ENCODE measurements at places on chromosomes 13 and 19.
A peak's percentile ranks its signal among the peaks of the same experiment; 100 is the strongest.

GRCh38 chr19:49347835-49348234 is 12.6 kb downstream of the CD37 start:
- DNase-seq: peak; percentile 27

- no peak for DNase-seq
Measured at GRCh38 chr13:85654227-85654626, 145.0 kb downstream of the SLITRK6 start.

- DNase-seq: no peak
Measured at GRCh38 chr19:46221981-46222610, 7.4 kb upstream of the IGFL1 start.

GRCh38 chr19:16902545-16902944 is 13.7 kb downstream of the F2RL3 start:
- DNase-seq: no peak

GRCh38 chr13:96844195-96844594 is 150.1 kb downstream of the OXGR1 start:
- no peak for DNase-seq

- peak; percentile 23 for DNase-seq
Measured at GRCh38 chr19:5903056-5903623, 450 bp downstream of the NDUFA11 start.

DNA sequence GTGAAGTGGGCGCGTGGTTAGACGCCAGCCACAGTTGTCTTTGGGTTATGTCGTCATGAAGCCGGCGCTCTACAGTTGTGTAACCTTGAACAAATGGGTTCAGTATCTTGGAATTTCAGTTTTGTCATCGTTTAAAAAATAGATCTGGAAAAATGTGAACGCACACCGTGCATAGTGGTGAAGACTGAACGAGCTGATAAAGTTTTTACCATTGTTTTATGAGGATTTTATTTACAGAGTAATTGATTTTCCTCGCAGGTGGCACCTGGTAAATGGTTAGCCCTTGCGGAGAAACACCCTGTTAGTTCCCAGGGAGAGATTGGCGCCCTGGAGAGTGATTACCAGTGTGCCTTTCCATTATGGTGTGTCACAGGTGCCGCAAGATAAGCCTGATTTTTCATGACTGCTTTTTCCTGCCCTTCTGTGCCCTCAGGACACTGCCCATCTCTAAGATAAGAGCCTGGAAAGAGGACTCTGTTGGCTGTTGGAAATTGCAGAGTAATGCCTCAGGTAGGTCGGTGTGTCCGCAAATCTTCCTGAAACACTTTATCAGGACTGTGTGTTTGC is 577 bp downstream of the ZNF181 start:
- peak; percentile 80 for DNase-seq

DNA sequence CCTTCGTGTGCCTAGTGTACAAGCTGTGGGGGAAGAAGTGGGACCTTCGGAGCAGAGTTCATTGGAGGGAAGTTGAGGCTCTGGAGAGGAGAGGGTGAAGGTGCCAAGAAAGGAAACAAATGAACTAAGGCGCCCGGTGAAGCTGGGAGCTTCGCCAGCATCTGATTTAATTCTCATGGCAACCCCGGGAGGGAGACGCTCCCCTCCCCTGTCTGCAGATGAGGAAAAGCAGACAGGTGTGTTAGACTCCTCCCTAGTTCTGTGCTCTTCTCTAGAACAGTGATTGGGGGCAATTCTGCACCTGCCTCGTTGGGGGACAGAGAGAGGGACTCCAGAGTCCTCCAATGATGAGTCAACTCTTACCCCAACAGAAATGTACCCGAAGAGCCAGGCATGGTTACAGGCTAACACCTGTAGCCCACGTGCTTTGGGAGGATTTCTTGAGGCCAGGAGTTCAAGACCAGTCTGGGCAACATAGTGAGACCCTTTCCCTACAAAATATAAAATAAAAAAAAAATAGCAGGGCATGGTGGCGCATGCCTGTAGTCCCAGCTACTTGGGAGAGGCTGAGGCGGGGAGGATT is 4.2 kb downstream of the SSC5D start:
- no peak for DNase-seq

DNA sequence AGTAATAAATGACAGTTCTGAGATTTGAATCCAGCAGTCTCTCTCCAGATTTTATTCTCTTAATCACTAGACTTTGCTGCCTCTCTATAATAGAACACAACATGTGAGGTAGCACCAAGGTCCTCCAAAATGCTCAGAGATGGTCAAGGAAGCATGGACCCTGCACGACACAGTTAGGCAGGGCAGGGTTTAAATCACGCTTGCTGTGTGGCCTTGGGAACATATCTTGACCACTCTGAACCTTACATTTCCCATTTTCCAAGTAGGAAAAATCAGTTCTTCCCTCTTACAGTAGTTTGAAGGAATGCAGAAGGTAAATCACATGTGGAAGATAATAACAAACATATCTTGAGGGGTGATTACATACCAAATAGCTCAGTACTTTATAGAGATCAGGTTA is 6.3 kb downstream of the SYT3 start:
- no peak for DNase-seq

DNA sequence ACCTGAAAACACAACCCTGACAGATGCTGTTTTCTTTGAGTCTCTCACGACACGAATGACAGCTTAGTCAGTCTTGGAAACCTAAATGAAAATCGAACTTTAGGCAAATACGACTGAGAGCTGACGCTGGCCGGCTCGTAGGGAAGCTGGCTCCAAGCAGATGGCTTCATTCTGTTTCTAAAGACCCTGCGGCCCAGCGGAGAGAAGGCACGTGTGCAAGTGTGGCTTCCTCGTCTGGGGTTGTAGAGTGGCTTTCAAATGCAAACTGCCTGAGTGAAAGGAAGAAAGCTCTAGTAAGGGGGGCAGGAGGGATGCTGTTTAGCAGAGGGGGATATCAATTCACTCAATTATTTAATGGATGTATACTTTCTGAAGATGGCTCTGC is 26.1 kb upstream of the TIMM44 start:
- no peak for DNase-seq

DNA sequence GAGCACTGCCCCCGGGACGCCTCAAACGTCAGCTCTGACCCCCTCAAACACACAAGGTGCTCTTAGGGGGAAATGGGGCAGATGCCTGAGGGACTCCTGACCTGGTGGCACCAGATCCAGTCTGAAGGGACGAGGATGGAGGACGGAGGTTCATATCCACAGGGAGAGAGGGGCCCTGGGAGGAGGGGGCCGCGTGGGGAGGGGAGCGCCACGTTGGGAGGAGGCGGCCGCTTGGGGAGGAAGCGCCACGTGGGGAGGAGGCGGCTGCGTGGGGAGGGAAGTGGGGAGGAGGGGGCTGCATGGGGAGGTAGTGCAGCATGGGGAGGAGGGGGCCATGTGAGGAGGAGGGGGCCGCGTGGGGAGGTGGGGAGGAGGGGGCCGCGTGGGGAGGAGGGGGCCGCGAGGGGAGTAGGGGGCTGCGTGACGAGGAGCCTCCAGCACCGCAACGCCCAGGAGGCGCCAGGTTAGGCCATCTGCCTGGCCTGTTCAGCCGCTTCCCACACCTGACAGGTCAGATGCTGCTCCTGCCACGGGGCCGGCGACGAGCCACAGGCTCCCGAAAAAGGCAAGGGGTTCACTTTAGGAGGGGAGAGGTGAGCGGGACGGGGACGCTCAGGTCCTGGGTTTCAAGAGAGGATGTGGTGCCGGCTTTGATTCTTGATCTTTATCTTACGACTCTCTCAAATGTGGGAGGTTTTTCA is 36.7 kb upstream of the C13orf46 start:
- no peak for DNase-seq

DNA sequence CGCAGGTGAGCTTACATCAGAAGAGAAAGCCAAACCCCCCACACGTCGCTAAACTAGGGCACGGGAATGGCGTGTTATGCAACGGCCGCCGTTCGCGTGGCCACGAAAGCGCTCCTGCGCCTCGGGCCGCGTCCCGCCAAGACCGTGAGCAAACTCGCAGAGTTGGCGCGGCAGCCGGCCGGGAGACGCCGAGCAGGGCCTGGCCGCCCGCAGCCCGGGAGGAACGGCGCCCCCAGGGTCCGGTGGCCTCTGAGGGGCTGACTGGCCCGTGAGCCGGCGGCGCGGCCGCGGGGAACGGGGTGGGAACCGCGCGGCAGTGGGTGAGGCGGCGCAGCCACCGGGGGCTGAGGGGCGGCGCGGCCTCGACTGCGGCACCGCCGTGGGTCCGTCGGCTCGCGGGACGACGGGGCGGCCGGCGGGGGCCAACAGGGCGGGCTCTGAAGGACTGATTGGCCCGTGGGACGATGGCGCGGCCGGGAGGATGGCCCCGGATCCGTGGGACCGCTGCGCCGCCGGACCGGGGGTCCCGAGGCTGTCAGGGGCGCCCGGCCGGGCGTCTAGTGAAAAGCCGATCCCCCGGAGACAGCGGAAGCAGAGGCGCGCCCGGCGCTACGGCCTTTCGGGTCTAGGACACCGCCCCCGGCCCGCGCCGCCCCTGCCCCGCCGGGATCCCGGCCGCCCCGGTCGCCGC is 903 bp downstream of the LATS2 start:
- DNase-seq: peak; percentile 48

DNA sequence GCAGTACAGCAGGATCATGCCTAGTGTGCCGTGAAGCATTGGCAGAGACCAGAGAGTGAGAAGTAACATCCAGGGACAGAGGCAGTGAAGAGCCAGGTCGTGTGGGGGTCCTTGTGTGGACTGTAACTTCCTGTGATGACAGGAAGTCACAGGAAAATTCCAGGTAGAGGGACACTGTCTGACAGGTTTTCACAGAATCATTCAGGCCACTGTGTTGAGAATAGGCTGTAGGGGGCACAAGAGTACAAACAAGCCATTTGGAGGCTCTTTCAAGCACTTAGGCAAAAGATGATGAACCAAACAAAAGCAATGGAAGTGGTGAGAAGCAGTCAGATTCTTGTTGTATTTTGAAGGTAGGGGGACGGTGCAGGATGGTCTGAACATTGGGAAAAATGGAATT is 46.4 kb downstream of the N4BP2L1 start:
- no peak for DNase-seq

GRCh38 chr13:51524312-51524711 is 60.0 kb upstream of the WDFY2 start:
- no peak for DNase-seq

- DNase-seq: no peak
Measured at GRCh38 chr13:113659337-113659736, 1.3 kb upstream of the ATP4B start.

DNA sequence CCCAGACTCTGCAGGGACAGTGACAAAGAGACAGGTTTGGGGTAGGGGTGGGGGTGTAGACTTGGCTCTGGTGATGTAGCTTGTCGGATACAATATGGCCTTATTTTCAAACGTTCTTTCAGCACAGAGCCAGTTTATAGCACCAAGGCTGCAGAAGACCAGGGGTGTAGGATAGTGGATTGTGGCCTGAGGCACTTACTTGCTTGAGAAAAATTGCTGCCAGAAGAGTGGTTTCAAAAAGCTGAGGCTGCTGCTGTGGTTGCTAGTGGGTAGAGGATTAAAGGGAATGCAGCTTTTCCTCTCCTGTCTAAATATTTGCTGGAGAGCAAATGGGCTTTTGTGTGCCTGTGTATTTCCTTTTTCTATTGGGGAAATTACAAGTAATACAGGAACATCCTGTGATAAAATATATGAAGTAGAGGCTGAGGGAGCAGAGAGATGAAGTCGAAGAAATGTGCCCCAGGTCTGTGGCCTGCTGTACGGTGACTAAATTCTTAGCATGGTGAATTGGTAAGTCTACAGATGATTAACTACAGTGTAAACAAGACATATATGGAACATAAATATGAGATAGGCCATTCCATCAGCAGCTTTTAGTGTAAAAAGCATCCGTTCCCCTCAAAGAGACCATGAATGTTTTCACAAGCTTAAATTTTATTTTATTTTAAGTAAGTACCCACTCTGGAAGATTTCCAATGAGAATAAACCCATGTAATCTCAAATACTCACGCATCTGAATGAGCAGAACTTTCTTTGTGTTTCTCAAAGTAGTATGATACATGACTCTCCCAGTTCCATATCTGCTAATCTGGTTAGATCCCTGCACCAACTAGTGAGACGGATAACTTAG is 112.9 kb downstream of the LRCH1 start:
- DNase-seq: no peak

DNA sequence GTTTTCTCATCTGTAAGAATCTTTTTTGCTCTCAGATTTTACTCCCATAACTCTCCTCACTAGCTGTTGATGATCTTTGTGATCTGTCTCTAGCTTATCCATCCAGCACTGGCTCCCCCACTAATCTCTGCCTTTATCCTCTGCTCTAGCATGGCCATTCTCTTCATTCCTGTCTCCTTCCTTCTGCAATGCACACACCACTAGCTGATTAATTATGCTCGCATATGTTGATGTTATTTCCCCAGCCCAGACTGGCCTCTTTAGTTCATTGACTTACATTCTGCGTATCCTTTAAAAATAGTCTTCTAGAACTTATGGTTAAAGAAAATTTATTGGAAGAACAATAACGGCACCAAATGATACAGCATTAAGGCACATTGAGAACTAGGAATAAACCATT is 52.5 kb downstream of the DGKH start:
- no peak for DNase-seq

- DNase-seq: no peak
Measured at GRCh38 chr13:110855363-110855762, 59.5 kb downstream of the ANKRD10 start.

GRCh38 chr13:31756346-31756745 is 17.0 kb downstream of the RXFP2 start:
- DNase-seq: no peak

- no peak for DNase-seq
Measured at GRCh38 chr13:62920159-62920558, 1504.5 kb upstream of the PCDH20 start.

DNA sequence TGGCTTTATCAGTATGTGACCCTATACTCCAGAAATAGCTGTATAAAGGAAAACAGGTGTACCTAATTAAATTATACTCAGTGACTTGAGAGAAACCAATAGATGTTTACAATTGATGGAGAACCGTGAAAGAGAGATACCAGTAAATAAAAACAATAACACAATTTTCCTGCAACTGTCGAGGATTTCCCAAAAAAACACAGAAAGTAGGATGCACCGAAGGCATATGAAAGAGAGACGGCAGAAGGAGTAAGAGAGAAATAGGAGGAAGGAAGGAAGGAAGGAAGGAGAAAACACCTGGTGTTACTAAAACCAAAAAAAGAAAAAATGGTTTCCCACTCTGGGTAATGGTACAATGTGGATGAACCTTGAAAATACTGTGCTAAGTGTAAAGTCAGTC is 6.8 kb upstream of the ZNF229 start:
- DNase-seq: no peak

All from suppressor macrophage treated with lipopolysaccharide for 4 hours (primary cell).